ENCODE measurements at places on chromosomes 2 and 18.
A peak's percentile ranks its signal among the peaks of the same experiment; 100 is the strongest.

DNA sequence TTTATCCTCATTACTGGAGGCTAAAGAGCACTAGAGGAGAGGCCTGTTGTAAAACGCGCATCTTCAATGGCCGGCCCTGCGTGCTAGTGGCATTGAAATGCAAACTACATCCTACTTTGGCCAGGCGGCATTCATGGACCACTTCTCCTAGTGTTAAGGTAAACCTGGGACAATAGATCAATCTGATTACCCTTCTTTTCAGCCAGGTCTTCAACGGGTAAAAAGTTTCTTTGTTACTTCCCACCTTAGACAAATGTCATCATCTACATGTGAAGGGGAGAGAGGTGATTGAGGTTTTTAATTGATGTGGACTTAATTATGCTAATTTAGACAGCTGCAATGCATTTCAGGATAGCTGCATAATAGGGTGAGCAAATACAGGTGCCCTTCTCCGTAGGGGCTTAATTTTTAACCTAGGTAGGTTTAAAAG lies 628.0 kb downstream of the ZEB2 start:
- DNase-seq = no peak

GRCh38 chr2:23448906-23449305 lies 63.9 kb downstream of the KLHL29 start:
- no peak for DNase-seq

DNA sequence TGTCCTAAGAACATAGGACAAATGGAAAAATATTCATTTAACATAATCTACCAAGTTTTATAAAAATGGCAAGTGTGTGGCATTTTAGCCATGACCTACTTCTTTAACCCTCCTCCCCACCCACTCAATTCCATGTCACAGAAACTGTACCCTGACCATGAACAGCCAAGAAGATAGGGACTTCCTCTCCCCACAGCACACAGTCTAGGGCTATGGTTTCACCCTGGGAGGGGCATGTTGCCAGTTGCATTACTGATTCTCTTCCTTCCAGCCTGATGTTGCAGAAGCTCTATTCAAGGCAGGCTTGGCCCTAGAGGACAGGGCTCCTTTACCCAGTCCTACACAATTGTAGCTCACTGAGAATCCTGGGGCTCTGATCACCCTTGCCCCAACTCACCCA lies 153.6 kb upstream of the KLF7 start:
- DNase-seq = no peak

DNA sequence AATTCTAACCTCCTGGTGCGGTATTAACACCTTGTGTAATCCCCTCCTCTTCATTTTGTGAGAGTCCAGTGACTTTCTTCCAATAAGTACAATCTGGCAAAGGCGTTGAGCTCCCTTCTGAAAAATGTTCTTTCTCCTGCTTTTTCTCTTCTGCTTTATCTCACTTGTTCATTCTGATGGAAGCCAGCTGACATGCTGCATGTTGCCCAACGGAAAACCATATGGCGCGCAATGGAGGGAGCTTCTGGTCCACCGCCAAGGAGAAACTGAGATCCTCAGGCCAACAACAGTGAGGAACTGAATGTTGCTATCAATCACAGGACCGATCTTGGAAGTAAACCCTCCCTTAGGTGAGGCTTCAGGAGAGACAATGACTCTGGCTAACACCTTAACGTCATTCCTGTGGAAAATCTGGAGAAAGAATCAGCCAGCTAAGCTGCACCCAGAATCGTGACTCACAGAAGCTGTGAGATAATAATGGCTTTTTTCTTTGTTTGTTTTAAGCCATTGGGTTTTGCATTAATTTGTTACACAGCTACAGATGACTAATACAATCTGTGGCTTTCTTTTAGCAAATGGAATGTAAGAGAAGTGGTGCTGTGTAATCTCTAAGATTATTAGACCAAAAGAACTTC lies 1323.9 kb upstream of the DDX18 start:
- no peak for DNase-seq

DNA sequence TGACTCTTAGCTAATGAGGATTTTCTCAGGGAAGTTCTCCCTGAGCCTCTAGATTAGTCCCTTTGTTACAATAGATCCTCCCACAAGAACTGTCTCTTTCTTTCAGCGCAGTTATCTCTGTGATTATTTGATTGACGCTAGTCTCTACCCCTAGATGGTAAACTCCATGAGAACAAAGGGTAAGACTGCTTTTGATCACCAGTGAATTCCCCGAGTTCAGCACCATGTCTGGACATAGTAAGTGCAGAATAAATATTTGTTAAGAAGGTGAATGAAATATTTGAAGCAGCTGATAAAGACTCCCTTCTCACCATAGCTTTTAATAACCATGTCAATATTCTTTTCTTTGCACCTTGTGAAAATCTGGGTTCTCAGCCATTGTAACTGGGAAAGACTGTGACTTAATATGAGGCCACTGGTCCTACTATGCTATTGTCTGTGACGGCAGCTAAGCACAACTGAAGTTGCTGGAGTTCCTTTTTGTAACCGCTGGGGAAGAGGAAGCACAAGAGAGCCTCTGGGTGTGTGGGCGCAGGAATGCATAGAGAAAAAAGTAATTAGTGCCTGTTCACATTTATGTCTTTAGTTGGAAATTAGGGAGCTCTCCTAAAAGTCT lies 214.7 kb downstream of the TGIF1 start:
- no peak for DNase-seq

- DNase-seq = no peak
Measured at GRCh38 chr18:64436111-64436510, 287.2 kb upstream of the LINC00305 start.

- no peak for DNase-seq
Measured at GRCh38 chr18:11688972-11689668, at the start of gene GNAL. Gene GNAL (plus strand): TSS chr18:11689264. CDS start chr18:11689564, 300 bp downstream.

- DNase-seq = no peak
Measured at GRCh38 chr2:102387763-102388546, 32.4 kb downstream of the IL18R1 start.

DNA sequence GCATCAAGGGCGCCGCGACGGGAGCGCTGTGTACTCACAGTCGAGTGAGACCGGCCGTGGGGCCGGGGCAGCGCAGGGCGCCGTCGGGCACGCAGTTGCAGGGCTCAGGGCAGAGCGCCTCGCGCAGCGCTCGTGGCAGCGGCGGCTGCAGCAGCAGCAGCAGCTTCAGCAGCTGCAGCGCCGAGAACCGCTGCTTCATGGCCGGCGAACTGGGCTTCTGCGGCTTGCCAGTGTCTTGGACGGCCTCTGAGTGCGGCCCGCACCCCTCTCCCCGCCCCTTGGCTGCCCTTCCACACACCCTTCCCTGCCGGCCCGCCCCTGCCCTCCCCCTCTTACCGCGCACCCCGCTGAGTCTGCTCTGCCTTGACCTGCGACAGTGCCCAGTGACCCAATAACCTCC lies at the start of gene LHCGR:
TSS of gene LHCGR (minus strand) at position 252 of the 400 bp plus-strand sequence. CDS start at position 199, 53 bp downstream.
- no peak for DNase-seq

DNA sequence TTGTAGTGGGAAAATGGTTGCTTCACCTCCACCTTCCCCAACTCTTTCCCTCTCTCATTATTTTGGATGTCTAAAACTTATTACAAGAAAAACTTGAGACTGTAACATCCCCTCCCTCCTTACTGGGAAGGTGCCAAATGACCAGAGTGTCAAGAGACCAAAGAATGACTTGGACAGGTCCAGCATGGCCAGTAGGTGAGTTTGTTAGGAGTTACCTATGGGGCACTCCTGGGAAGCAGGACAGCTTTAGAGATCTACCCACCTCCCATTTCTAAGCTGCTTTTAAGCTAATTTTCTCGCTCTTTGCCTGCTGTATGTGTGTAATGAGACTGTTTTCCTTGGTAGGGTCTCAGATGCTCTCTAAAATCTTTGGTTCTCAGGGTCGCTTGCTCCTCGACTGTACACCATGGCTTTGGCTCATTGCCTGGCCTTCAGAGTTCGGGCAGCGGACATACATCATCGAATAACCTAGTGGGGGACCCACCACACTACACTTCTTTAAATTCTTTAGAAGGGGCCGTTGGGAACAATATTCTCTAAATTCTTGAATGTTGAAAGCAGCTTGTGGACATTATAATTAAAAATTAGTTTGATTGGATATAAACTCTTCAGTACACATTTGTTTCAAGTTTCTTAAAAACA lies 45.2 kb downstream of the SLC30A6 start:
- DNase-seq = no peak

- no peak for DNase-seq
Measured at GRCh38 chr2:516944-517343, 160.3 kb downstream of the TMEM18 start.

GRCh38 chr2:41723526-41723925 lies 324.3 kb upstream of the PKDCC start:
- no peak for DNase-seq

- no peak for DNase-seq
Measured at GRCh38 chr2:63819765-63820717, 21.7 kb upstream of the UGP2 start.

DNA sequence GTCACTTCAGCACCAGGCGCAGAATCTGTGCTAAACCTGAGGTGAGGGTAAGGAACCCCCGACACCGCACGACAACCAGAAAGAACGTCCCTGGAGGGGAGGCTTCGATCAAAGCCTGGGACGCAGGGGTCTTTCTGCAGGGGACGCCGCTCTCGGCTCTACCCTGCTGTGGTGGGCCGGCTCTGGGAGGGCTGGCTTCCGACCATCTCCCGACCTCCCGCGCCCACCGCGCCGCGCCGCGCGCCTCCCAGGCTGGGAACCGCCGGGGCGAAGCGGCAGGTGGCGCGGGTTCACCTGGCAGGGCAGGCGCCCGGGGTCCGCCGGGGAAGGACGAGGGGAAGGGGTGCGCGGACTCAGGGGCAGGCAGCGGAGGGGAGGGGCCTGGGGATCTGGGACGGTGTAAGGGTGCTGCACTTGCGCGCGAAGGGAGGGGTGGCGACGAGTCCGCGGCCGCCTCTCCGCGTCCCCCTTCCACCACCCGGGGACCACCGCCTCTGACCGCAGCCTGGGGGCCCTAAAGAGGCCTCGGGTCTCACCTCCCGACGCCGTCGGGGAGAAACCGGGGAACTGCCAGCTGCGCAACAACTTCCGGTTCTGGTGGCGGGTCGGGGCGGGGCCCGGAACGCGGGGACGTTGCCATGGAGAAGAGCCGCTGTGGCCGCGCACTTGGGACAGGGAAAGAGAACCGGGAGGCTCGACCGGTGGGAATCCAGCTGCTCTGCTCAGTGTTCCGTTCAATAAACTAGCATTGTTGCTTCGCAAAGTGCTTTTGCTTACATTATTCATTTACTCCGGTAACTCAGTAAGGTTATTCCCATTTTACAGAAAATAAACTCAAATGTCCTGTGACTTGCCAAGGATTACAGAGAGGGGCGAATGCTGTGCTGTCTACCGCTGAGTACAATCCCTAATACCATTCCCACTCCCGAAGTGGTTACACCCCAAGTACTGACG lies at the start of gene ZNF396:
TSS of gene ZNF396 (minus strand) at position 596 of the 954 bp plus-strand sequence. CDS start 3,045 bp downstream, outside the sequence.
- peak; percentile 63 for DNase-seq

DNA sequence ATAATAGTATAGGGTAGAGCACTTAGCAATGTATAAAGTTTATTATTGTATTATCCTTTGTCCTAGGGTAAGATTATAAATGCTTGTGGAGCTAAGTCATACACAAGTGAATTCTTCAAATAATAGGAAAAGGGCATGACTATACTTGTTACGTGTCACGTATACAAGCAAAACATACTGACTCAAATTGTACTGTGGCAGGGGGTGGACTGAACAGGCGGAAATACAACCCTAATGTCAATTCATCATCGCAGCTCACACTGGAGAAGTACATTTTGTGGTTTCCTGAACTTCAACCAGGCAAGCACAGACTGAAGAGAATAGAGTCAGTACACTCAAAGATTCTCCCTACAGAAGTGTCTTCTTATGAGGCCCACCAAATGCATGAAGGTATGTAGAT lies 201.0 kb downstream of the MBD2 start:
- no peak for DNase-seq

GRCh38 chr2:121798617-121799016 lies 43.2 kb downstream of the TSN start:
- no peak for DNase-seq

- DNase-seq = peak; percentile 33
Measured at GRCh38 chr2:223760838-223761502, 76.4 kb downstream of the AP1S3 start.

- no peak for DNase-seq
Measured at GRCh38 chr2:156110890-156111289, 221.6 kb downstream of the NR4A2 start.

DNA sequence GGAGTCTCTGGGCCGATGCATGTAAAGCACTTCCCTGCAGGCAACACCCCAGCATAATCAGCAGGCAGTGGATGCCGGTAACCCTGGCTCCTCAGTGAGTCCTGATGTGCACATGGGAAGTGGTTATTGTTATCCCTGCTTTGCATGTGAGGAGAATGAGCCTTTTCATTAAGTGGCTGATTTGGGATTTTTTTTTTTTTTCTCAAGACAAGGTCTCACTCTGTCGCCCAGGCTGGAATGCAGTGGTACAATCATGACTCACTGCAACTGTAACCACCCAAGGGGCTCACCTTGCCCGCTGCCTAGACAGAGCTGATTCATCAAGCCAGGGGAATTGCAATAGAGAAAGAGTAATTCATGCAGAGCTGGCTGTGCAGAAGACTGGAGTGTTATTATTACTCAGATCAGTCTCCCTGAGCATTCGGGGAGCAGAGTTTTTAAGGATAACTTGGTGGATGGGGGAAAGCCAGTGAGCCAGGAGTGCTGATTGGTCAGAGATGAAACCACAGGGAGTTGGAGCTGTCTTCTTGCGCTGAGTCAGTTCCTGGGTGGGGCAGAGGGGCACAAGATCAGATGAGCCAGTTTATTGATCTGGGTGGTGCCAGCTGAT lies 95.4 kb downstream of the SOCS6 start:
- DNase-seq = no peak

DNA sequence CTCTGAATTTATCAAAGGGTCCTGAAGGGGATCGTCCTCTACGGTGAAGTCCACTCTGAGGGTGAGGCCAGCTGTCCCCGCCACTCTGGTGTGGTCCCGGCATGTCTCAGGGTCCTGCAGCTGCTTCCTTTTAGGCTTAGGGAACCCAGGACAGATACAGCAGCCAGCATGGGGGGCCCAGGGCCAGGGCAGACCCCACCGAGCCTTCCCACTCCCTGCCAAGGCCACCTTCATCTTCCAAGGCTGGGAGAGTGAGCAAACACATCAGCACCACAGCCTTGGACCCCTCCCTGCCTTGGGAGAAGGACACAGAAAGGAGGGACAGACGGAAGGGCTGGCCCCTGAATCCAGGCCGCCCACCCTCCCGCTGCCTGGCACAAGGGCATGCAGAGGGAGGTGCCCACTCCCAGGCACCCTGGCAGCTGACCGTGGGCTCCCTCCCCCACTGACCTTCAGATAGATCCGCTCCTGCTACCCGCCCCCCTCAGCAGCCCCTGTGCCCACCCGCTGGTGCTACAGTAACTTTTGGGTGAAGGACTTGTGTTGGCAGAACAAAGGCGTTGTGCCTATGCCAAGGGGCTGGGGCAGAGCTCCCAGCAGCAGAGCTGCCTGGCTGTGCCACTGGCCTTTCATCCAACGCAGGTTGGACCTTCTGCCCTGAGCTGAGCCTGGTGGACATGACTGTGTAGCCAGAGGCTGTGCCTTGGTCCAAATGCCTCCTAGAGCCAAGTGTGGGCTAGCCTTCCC lies 7.6 kb downstream of the CYP26B1 start:
- no peak for DNase-seq

Data from stimulated activated CD8-positive, alpha-beta memory T cell treated with anti-CD3 and anti-CD28 coated beads, Interleukin-7, amount 100 ng/mL, for 4 hours (primary cell).